Stimulated activated CD4-positive, alpha-beta T cell treated with anti-CD3 and anti-CD28 coated beads, Interleukin-1b, Interleukin-23, amount 100 ng/mL, for 24 hours (primary cell): ENCODE measurements at places on chromosomes 5 and 9.

GRCh38 chr9:136310273-136311030, 6.6 kb upstream of the CCDC187 start:
- no peak for DNase-seq

- DNase-seq = no peak
Observed at GRCh38 chr5:151248651-151249050, 4.3 kb upstream of the GM2A start.

- no peak for DNase-seq
Observed at GRCh38 chr9:89845321-89845720, 240.5 kb downstream of the GADD45G start.

DNA sequence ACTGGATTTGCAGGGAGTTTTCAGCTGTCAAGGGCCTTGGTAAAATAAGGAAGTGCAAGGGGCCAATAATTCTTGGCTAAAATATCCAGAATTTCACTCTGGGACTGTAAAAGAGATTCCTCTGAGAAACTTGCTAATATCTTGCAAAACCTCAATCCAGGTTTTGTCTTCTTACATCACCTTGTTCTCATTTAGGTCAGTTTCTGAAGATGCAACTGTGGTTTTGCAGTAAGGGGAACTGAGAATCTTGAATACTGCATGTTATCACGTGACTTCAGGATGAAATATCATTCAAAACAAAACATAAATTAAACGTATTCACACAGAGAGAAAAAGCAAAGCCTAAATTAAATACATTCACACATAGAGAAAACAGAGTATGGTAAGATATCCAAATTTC, 35.0 kb upstream of the RIC1 start:
- no peak for DNase-seq

DNA sequence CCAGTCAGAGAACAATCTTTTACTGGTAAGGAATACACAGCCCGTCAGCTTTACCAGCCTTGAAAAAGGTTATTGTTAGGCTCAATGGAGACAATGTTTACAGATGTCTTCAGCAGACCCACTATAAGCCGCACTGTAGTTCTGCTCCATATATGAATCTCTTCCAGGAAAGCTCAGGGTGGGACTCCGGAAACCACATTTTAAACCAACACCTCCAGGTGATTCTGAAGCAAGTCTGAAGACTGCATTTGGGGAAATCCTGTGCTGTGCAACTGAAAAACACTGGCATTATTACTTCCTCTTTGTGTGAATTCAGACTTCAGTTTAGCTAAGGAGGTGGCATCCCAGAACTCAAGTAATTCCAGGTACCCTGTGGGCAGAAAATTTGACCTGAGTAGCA, 3.5 kb downstream of the GZMK start:
- peak; percentile 12 for DNase-seq
